ENCODE measurements at places on chromosomes 13 and 19. TPM values are rescaled to one million over a fixed set of nuclear protein-coding genes. Genes with fewer than 3 reads are reported as not detected.
A peak's percentile ranks its signal among the peaks of the same experiment; 100 is the strongest.

Gene PLEKHF1
- 0.62 TPM for polyA plus RNA-seq

Gene IZUMO2
- not detected for polyA plus RNA-seq

- DNase-seq, result no peak
Measured at GRCh38 chr19:33293255-33294057, 8.9 kb downstream of the CEBPA start.

DNA sequence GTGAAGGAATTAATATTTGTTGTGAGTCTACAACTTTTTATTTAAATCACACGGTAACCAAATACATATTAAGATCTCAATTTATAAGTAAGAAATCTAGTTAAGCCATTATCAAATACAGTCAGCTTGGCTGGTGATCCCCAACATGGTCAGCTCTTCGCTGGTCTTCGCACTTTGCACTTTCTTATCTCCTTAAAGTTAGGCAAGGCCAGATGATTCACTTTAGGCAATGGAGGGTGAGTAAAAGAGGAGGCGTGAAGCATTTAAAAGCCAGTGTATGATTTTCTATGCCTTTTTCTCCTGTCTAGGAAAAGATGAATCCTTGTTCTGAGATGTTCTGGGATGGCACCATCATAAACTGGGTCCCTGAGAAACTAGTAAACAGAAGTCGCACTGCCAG, 793.7 kb upstream of the ARGLU1 start:
- no peak for DNase-seq

- no peak for DNase-seq
Measured at GRCh38 chr19:34328982-34329381, 36.0 kb upstream of the GPI start.

GRCh38 chr19:39915848-39916215, 18.6 kb downstream of the FCGBP start:
- DNase-seq, result no peak

- DNase-seq, result peak; percentile 26
Measured at GRCh38 chr19:29245215-29245614, 32.3 kb upstream of the UQCRFS1 start.

Gene VAV1
- polyA plus RNA-seq, result 13.7 TPM

- DNase-seq, result no peak
Measured at GRCh38 chr13:112836940-112837339, 132.1 kb upstream of the MCF2L start.

Gene CRX
- not detected for polyA plus RNA-seq

- no peak for DNase-seq
Measured at GRCh38 chr13:38990693-38991092, at the start of gene STOML3. Gene STOML3, minus strand, starts transcription at chr13:38990831. Its CDS starts 110 bp downstream, at chr13:38990721.

- peak; percentile 72 for DNase-seq
Measured at GRCh38 chr19:45882652-45883585, 3.0 kb downstream of the IRF2BP1 start.

- peak; percentile 64 for DNase-seq
Measured at GRCh38 chr19:43504426-43505185, at the start of gene PHLDB3. Gene PHLDB3, minus strand, starts transcription at chr19:43504746. Its CDS starts 628 bp downstream, at chr19:43504118.

GRCh38 chr19:29806098-29806866, 5.5 kb upstream of the CCNE1 start:
- peak; percentile 85 for DNase-seq

DNA sequence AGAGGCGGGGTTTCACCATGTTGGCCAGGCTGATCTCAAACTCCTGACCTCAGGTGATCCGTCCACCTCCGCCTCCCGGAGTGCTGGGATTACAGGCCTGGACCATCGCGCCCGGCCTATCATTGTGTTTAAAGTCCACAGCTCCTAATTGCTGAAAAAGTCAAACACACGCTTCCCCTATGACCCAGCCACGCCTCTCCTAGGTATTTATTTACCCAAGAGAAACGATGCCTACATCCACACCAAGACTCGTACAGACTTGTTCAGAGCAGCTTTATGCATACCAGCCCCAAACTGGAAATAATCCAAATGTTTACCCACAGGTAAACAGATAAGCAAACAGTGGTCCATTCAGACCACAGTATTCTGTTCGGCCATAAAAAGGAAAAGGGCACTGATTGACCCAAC, 15.1 kb downstream of the ZNRF4 start:
- DNase-seq, result no peak

DNA sequence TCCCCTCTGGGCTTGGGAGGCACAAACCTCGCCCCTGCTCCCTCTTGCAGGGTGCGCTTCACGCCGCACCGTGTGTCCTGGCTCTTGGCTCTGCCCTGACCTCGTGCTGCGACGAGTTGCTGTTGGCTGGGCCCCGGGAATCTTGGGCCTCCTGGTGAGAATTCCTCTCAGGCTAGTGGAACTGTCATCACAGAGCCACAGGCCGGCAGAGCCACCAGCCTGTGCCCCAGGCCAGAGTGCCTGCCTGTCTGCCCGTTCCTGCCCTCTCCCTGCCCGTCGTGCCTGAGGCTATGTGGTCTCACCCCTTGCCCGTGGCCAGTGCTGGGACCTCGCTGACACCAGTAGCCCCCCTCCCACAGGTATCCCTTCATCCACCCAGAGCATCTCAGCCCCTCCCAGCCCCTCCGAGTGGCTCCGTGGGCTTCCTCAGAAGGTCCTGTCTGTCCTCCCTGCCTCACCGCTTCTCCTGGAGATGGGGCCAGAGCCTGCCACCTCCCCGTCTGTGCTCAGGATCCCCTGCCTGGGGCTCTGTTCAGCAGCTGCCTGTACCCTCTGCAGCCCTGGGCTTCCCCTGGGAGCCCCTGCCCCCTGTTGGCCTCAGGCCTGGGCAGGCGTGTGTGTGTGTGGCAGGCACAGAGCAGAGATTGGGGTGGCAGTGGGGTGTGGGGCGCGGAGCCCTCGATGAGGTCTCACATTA, 13.3 kb downstream of the NDUFB7 start:
- no peak for DNase-seq

- no peak for DNase-seq
Measured at GRCh38 chr19:16051254-16052025, 24.9 kb upstream of the TPM4 start.

Gene GDF15
- polyA plus RNA-seq, result 5.3 TPM

Gene TGFBR3L
- 1.2 TPM for polyA plus RNA-seq

All from adrenal gland (tissue), 19 donors.